Activated naive CD8-positive, alpha-beta T cell treated with anti-CD3 and anti-CD28 coated beads for 36 hours (primary cell): ENCODE measurements at places on chromosomes 1 and 21. TPM values are rescaled to one million over a fixed set of nuclear protein-coding genes. Genes with fewer than 3 reads are reported as not detected.

H6PD gene
- total RNA-seq: 5.7 TPM

C1orf167 gene
- total RNA-seq: not detected

AADACL4 gene
- not detected for total RNA-seq

TFF2 gene
- total RNA-seq: not detected

GPR25 gene
- total RNA-seq: not detected

PFDN2 gene
- total RNA-seq: 148 TPM

KCNH1 gene
- total RNA-seq: not detected

OR6N1 gene
- total RNA-seq: not detected

COL24A1 gene
- not detected for total RNA-seq

NCMAP gene
- total RNA-seq: 0.16 TPM

GCSAML gene
- 3.5 TPM for total RNA-seq

NHLH2 gene
- total RNA-seq: not detected

DNA sequence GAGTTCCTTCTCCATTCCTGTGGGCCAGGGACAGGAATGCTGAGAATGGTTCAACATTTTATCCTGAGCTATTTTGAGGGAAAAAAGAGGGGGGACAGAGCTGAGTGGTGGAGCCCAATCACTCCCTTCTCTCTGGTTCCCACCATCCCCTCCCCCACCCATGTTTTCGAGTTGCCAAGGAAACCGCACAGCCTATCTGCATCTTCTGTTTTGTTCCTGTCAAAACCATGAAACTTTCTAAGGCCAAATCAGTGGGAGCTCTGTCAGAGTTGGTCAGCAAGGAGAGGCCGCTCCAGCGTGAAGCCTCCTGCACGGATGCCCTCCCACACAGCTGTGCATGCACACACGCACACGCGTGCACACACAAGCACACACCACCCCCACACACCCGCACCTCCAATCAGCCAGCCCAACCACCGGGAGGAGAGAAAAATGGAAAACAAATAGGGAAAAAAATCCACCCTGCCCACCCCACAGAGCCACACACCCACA lies 54.5 kb upstream of the ATP2B4 start:
- DNase-seq: no peak
- peaks cover 3% of the 10 kb centered on the region for H3K4me1 ChIP-seq
- no peak overlapping the region for H3K4me3 ChIP-seq
- H3K27ac ChIP-seq: no peak overlapping the region
- no peaks in the 10 kb centered on the region for H3K36me3 ChIP-seq

DNA sequence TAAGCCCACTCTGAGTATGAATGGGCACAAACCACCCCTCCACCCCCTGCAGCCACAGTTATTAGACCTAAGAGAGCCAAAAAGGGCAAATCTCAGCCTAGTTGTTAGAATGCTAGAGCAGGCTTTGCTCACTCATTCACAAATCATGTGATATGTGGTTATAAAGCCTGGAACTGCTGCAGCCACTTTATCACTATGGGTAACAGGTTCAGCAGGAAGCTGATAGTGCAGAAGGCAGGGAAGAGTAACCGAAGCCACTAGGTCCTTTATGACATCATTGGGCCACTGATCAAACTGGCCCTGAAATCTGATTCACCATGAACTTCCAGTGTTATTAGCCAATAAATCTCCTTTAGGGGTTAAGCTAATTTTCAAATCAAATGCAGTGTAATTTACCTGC lies 134.7 kb downstream of the GRIK1 start:
- H3K4me1 ChIP-seq: no peaks in the 10 kb centered on the region
- no peaks in the 10 kb centered on the region for H3K36me3 ChIP-seq
- no peak for DNase-seq
- no peak overlapping the region for H3K4me3 ChIP-seq
- peaks cover 12% of the 10 kb centered on the region for H3K27me3 ChIP-seq
- H3K27ac ChIP-seq: no peak overlapping the region

DNA sequence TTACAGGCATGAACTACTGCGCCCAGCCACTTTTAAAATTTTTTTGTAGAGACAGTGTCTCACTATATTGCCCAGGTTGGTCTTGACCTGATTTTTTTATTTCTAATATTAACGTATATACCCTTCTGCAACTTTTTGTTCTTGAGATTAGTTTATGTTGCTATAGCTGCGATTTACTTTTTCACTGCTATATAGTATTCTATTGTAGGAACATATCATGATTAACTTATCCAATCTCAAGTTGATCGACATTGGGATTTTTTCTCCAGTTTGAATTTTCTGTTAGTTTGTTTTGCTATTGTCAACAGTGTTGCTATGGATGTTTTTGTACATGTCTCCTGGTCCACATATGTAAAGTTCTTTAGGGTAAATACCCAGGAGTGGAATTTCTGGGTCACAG lies 35.4 kb downstream of the WASF2 start:
- H3K27ac ChIP-seq: peak overlapping the region; percentile 66
- H3K4me3 ChIP-seq: no peak overlapping the region
- peaks cover 9% of the 10 kb centered on the region for H3K36me3 ChIP-seq

DNA sequence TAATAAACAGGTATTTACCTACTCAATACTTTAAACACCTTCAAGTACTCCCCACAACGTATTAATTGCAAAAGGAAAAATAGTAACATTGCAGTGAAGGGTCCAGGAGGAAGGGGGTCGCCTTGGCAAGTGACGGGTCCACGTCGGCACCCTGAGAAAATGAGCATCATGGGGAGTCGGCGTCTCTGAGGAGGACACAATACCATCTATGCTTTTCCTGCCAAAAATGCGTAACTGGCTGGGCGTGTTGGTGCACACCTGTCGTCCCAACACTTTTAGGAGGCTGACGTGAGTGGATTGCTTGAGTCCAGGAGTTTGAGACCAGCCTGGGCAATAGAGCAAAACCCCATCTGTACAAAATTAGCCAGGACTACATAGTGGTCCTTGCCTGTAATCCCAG lies 7.3 kb downstream of the FTCD start:
- H3K27me3 ChIP-seq: no peaks in the 10 kb centered on the region
- no peak overlapping the region for H3K4me3 ChIP-seq
- no peaks in the 10 kb centered on the region for H3K36me3 ChIP-seq
- no peak overlapping the region for H3K27ac ChIP-seq
- peaks cover 12% of the 10 kb centered on the region for H3K4me1 ChIP-seq

DNA sequence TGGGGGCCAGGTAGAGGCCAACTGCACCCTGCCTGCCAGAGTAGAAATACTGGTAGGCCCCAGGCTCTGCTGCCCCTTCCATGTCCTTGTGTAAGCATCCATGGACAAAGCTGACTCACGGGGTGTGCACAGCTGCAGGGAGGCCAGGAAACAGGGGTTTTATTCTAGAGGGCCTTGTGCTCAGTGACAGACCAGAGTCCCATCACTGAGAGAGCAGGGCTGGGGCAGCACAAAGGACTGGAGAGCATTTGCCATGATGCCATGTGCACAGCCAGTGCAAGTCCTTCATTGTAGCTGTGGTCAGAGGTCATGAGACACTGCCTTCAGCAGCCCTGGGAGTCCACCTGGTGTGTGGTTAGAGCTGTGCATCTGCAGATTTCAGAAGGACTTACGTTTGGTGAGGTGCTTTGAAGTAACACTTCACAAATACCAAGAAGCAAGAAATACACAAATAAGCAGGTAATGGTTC lies 8.1 kb downstream of the ARF1 start:
- DNase-seq: no peak
- H3K27me3 ChIP-seq: no peaks in the 10 kb centered on the region
- H3K27ac ChIP-seq: peak overlapping the region; percentile 63
- H3K4me3 ChIP-seq: no peak overlapping the region
- H3K4me1 ChIP-seq: peaks cover 72% of the 10 kb centered on the region
- H3K36me3 ChIP-seq: peaks cover 72% of the 10 kb centered on the region

- H3K4me3 ChIP-seq: no peak overlapping the region
- no peaks in the 10 kb centered on the region for H3K27me3 ChIP-seq
- no peaks in the 10 kb centered on the region for H3K4me1 ChIP-seq
Observed at GRCh38 chr1:118258975-118259374, 73.9 kb upstream of the SPAG17 start.

DNA sequence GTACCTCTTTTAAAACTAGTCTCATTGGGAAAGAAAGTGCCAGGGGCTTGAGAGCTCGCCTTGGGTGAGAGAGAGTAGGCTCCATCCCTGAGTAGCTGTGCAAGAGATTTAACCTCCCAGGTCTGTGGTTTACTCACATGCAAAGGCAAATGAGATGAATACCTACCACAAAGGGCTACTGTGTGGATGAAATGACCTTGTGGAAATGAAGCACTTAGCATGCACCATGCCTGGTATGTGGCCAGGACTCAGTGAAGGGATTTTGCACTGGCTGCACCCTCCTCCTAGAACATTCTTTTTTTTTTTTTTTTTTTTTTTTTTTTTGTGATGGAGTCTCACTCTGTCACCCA lies 120.3 kb downstream of the PROX1 start:
- peaks cover 18% of the 10 kb centered on the region for H3K27me3 ChIP-seq
- DNase-seq: no peak
- no peaks in the 10 kb centered on the region for H3K36me3 ChIP-seq
- no peak overlapping the region for H3K27ac ChIP-seq

GRCh38 chr1:156643778-156644092 lies 1.8 kb downstream of the BCAN start:
- DNase-seq: peak; percentile 33
- H3K27ac ChIP-seq: no peak overlapping the region
- H3K36me3 ChIP-seq: no peaks in the 10 kb centered on the region

DNA sequence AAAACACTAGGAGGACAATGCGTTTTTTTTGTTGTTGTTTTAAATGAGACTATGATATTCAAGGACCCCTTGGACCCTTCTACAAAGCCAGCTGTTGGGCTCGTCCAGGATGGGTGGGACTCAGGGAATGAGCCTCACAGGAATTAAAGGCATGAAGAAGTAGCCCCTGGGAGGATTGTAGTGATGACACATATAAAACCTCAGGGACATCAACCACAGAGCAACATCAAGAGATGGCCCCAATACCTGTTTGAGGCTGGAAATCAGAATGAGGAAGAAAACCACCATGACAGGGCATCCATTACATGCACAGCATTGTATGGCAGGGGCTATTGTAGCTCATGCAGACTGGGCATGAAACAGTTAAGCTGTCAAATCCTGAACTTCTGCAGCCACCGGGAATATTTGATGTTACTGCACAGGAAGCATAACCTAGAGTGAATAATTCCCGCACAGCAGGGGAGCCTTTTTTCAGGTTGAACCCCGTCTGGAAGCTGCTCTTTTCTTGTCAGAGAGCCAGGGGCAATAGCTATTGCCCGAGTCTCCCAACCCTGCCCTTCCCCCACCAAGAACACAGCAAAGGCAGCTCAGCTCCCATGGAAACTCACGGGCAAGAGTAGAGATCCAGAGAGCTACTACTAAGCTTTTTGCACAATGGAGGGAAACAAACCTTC lies 140.2 kb upstream of the FGGY start:
- no peak for DNase-seq
- no peak overlapping the region for H3K4me3 ChIP-seq
- no peaks in the 10 kb centered on the region for H3K4me1 ChIP-seq
- no peaks in the 10 kb centered on the region for H3K27me3 ChIP-seq
- no peak overlapping the region for H3K27ac ChIP-seq
- peaks cover 1% of the 10 kb centered on the region for H3K36me3 ChIP-seq

- H3K4me1 ChIP-seq: peaks cover 49% of the 10 kb centered on the region
- peaks cover 48% of the 10 kb centered on the region for H3K36me3 ChIP-seq
- H3K27ac ChIP-seq: peak overlapping the region; percentile 99
Observed at GRCh38 chr1:244836135-244836521, 670 bp downstream of the COX20 start.

DNA sequence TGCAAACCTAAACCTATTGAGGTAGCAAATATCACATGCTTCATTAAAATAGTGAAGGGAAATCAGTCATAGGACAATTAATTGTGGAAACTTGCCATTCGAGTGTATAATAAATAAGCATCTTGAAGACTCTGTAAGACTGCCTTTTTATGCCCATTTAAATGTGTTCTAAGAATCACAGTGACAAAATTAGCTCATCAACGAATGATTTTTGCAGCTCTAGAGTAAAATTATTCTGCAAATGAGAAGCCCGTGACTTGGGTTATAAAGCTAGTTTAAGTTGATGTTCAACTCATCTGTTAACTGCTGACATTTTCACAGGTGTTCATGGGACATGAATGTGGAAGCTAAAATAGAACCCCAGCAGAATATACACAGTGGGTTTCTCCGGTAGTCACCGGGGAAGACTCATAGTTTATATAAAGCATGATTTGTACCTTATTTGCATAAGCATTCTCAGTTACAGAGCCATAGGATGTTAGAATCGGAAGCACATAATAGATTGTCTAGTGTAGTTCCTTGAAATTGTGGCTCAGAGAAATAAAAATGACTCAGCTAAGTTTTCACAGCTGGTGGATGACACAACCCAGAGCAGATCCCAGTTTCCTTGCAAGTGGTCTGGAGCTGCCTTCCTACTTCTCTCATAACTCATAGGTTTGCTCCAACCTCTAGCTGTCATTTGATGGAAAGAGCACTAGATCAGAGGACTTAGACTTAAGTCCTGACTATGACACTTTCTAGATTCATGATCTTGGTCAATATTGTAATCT lies 107.3 kb downstream of the UCHL5 start:
- H3K27me3 ChIP-seq: no peaks in the 10 kb centered on the region
- H3K4me3 ChIP-seq: no peak overlapping the region
- no peak overlapping the region for H3K27ac ChIP-seq
- no peak for DNase-seq
- peaks cover 2% of the 10 kb centered on the region for H3K36me3 ChIP-seq
- no peaks in the 10 kb centered on the region for H3K4me1 ChIP-seq

DNA sequence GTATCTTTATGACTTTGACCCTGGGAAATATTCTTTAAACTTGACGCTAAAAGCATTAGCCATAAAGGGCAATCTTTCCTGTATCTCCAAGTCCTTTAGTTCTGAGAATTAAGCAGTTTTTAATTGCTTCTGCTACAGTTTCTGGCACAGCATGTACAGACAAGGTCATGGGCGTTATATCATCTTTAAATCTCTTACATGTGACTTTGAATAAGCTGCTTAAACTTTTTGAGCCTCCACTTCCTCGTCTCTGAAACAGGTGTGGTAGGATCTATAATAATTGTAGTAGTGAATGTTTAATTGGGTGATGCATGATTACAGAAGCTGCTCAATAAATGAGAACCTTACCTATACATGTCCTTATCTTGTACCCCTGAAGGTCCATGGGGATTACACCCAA lies 153.4 kb downstream of the PLA2G4A start:
- DNase-seq: no peak
- no peaks in the 10 kb centered on the region for H3K4me1 ChIP-seq
- H3K36me3 ChIP-seq: no peaks in the 10 kb centered on the region
- H3K27ac ChIP-seq: no peak overlapping the region
- no peak overlapping the region for H3K4me3 ChIP-seq

DNA sequence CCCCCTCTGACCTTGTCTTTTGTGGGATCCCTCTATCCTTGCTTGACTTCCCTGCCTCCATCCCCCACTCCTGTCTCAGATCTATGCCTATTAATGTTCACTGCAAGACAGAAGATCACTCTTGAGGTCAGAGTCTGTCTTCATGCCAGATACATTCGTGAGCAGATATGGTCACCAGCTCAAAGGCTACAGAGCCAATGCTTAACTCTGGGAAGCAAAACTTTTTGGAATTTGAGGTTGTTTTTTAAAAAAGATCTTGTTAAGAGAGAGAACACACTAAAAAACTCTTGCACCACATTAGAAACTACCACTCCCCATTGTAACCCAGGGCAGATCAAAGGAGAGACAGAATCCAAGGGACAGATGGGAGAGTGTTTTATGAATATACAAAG lies 17.1 kb upstream of the A3GALT2 start:
- peaks cover 37% of the 10 kb centered on the region for H3K4me1 ChIP-seq
- DNase-seq: no peak
- no peak overlapping the region for H3K27ac ChIP-seq
- H3K27me3 ChIP-seq: no peaks in the 10 kb centered on the region
- H3K4me3 ChIP-seq: no peak overlapping the region
- H3K36me3 ChIP-seq: peaks cover 4% of the 10 kb centered on the region
